ENCODE measurements at places on chromosomes 5 and 9.
A peak's percentile ranks its signal among the peaks of the same experiment; 100 is the strongest.

DNA sequence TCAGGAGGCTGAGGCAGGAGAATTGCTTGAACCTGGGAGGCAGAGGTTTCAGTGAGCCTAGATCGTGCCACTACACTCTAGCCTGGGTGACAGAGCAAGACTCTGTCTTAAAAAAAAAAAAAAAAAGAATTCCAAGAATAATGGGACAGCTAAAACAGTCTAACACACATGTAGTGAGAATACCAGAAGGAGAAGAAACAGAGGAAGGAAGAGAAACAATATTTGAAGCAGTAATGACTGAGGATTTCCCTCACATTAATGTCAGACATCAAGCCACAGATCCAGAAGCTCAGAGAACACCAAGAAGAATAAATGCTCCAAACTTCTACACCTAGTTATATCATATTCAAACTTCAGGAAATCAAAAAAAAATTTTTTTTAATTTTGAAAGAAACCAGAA is 47.1 kb upstream of the EFNA5 start:
- DNase-seq, result no peak

- DNase-seq, result no peak
These were observed 60.3 kb upstream of the ADAMTS2 start for GRCh38 chr5:179405426-179406030.

DNA sequence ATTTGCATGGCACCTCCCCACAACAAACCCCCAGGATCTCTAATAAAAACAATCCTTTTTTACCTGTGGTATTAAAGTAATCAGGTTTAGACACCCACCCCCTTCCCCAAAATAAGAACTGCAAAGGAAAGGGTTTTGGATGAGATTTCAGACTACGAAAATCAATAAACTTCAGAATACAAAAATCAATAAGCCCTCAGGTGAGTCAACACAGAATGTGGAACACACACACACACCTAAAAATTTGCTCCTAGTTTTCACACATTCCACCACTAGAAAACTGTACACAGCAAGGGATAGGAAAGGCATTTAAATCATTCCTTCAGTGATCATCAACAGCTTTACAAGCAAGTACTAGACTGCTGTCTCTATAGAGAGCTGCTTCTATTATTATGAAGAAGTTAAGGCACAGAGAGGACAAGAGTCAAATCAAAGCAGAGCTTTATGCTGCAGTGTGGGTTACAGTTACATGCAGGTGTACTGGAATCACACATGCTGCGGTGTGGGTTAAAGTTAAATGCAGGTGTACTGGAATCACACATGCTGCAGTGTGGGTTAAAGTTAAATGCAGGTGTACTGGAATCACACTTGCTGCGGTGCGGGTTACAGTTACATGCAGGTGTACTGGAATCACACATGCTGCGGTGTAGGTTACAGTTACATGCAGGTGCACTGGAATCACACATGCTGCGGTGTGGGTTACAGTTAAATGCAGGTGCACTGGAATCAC is 36.3 kb downstream of the PFDN1 start:
- DNase-seq, result peak; percentile 73

DNA sequence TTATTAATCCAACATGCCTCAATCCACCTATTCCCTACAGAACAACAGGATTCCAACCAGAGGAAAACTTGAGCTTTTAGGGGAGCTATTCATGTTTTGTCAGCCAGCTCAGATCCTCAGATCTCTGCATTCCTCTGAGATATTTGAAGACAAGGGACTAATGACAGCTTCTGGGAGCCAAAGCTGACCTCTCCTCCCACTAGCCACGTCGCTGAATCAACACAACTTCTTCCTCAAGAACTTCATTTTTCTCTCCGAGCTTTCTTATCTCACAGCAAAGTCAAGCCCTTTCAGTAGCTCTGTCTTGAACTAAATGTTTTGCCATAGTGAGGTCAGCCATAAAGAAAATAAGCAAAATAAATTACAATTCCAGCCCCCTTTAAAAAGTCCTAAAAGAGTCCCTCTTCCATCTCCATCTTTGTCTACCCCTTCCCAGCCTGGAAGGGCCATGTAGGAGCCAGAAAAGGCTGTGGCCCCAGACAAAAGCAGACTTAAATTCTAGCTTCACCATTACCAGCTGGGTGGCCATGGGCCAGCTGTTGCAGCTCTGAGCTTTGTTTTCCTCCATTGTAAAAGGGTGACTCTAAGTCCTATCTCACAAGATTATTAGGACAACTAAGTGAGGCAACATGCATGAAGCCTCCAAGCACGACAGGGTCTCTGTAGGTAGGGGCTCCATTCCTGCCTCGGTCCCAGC is 65.0 kb downstream of the HSD17B3 start:
- no peak for DNase-seq

- DNase-seq, result no peak
These were observed 33.6 kb downstream of the WWC1 start for GRCh38 chr5:168324859-168325630.

GRCh38 chr9:34334916-34335315 is 5.5 kb downstream of the NUDT2 start:
- DNase-seq, result no peak

Data from NCI-H526 (cell line).